ENCODE measurements at places on chromosomes 4 and X.

GRCh38 chr4:145182222-145182621, 1.8 kb upstream of the OTUD4 start:
- DNase-seq, result no peak

- DNase-seq, result peak; percentile 0
These were observed 2201.2 kb downstream of the ARAP2 start for GRCh38 chr4:34043131-34043530.

GRCh38 chr4:112125416-112125815, 19.8 kb upstream of the FAM241A start:
- no peak for DNase-seq

DNA sequence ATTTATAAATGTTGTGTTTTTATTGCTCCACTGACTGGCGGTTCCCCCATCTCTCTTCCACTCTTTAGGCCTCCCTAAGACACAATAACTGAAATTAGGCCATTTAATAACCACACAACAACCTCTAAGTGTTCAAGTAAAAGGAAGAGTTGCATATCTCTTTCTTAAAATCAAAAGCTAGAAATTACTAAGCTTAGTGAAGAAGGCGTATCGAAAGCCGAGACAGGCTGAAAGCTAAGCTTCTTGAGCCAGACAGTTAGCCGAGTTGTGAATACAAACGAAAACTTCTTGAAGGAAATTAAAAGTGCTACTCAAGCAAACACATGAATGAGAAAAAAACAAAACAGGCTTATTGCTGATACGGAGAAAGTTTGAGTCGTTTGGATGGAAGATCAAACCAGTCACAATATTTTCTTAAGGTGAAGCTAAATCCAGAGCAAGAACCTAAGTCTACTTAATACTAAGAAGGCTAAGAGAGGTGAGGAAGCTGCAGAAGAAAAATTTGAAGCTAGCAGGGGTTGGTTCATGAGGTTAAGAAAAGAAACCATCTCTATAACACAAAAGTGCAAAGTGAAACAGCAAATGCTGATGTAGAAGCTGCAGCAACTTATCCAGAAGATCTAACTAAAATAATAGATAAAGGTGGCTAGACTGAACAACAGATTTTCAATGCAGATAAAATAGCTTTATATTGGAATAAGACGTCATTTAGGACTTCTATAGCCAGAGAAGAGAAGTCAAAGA, 194.0 kb upstream of the TTC29 start:
- DNase-seq, result no peak

GRCh38 chr4:151853034-151853433, 92.2 kb upstream of the GATB start:
- DNase-seq, result no peak

DNA sequence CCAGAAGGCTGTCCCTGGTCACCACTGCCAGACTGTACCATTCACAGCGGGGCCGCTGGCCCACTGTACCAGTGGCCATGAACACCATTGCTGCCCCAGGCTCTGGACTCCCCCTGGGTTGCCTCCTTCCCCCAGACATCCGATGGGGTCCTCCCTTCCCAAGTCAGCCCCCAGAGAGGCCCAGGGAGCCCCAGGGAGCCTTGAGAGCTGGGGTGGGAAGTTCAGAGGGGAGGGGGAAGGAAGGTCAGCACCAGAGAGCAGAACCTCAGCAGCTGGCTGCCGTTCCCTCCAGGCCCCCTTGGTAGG, 441 bp upstream of the ARHGAP4 start:
- no peak for DNase-seq

DNA sequence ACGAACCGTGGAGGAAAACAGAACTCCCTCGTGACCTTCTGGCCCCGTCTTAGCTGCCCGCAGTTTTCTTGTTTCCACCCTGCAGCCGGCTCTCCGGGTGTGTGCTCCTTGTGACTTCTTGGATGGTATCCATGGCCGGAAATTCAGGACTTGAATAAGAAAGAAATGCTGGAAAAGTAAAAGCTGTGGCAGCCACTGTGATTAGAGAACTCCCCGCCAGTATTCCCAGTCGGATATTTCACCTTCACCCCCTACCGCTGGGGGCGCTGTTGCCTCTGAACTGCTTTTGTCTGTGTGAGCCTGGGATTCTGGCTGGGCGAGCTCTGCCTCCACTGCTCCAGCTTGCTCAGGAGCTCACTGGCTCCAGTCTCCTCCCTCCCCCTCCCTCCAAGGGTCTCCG, 41.5 kb upstream of the CYP4V2 start:
- no peak for DNase-seq

- DNase-seq, result no peak
These were observed 184.9 kb downstream of the NAF1 start for GRCh38 chr4:162981823-162982222.

DNA sequence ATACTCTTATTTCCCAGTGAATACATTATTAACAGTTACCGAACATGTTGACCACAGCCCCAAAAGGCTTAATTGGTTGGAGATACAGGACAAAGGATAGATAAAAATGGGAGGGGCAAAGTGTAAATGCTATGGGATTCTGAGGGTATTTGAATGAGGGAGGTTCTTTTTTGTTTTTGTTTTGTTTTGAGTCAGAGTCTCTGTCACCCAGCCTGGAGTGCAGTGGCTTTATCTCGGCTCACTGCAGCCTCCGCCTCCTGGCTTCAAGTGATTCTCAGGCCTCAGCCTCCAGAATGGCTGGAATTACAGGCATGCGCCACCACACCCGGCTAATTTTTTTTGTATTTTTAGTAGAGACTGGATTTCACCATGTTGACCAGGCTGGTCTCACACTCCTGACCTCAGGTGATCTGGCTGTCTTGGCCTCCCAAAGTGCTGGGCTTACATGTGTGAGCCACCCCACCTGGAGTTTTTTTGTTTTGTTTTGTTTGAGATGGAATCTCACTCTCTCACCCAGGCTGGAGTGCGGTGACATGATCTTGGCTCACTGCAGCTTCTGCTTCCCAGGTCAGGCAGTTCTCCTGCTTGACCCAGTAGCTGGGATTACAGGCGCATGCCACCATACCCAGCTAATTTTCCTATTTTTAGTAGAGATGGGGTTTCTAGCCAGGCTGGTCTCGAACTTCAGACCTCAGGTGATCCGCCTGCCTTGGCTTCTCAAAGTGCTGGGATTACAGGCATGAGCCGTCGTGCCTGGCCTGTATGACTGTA, 9.0 kb downstream of the UBE2K start:
- peak; percentile 52 for DNase-seq

DNA sequence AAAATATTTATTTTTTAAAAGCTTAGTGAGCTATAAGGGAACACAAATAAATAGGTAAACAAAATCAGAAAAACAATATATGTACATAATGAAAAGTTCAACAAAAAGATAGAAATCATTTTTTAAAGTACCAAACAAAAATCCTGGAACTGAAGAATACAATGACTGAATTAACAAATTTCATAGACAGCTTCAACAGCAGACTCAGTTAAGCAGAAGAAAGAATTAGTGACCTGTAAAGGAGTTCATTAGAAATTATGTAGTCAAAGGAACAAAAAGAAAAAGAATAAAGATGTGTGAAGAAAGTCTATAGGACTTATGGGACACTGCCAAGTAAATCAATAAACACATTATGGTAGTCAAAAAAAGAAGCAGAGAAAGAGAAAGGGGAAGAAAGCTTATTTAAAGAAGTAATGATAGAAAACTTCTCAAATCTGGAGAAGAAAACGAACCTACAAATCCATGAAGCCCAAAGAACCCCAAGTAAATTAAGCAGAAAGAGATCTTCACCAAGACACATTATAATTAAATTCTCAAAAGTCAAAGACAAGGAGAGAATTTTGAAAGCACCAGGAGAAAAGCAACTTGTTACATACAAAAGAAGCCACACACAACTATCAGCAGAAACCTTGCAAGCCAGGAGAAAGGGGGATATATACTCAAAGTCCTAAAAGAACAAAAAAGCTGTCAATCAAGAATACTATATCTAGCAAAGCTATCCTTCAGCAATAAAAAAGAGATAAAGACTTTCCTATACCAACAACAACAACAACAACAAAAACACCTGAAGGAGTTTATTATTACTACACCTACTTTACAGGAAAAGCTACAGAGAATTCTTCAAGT, 338.9 kb downstream of the PTTG2 start:
- DNase-seq, result no peak

DNA sequence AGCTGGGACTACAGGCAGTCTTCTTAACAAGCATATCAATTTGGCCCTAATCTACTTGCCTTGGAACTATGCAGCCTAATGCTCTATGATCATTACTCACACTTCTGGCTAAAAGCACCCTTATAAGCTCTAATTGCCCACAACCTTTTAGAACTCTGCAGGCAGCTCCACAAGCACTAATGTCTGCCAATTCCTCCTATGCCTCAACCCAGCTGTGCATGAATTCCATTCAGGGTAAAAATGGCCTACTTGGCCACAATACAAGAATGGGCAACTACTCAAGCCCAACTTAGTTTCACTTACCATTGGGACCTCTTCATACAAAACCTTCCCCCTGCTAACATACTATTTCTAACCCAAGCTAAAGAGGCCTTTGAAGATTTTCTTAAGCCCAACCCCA, 51.7 kb downstream of the ZNF718 start:
- no peak for DNase-seq

- DNase-seq, result peak; percentile 29
These were observed 79.5 kb downstream of the AFF1 start for GRCh38 chr4:87014284-87014782.

DNA sequence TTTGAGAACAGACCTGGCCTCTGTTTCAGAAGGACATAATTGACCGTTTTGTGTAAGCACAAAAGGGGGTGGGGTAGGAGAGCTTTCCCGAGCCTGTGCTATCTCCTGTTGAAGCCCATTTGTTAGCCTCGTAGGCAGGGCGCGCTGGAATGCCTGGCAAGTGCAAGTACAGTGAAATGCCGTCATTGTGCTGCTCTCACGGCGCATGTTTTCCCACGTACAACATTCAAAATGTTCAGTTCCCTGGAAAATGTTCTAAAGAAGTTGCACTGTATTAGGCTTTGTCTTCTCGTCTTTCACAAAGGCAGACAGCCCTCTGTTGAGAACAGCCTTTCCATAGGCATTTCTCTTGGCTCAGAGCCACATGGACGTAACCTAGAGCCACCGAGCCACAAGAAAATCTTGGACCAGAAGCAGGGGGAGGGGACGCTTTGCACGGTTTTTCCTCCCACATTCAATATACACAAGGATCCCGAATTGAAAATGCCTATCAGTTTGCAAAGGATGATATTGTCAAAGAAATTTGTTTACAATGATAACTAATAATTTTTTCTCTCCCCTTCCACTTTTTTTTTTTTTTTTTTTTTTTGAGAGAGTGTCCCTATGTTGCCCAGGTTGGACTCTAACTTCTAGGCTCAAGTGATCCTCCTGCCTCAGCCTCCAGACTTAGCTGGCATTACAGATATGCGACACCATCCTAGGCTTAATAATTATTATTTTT, 54.6 kb upstream of the RAPGEF2 start:
- DNase-seq, result peak; percentile 30

- no peak for DNase-seq
These were observed 45.0 kb upstream of the USP46 start for GRCh38 chr4:52704133-52704532.

- DNase-seq, result no peak
These were observed 28.6 kb downstream of the STAP1 start for GRCh38 chr4:67587156-67587555.

GRCh38 chr4:185204238-185204910, 574 bp upstream of the CFAP97 start:
- no peak for DNase-seq

GRCh38 chr4:77269505-77269904, 112.5 kb downstream of the CCNG2 start:
- DNase-seq, result no peak

GRCh38 chr4:173307778-173308177, 26.4 kb downstream of the HMGB2 start:
- DNase-seq, result no peak

GRCh38 chrX:64571011-64571410, 175.8 kb upstream of the MTMR8 start:
- no peak for DNase-seq

- no peak for DNase-seq
These were observed 259.4 kb upstream of the PCDH7 start for GRCh38 chr4:30460818-30461217.

Data from hematopoietic multipotent progenitor cell treated with erythropoietin and hydrocortisone succinate and interleukin-3 and kit ligand, for 4 days (in vitro differentiated cells).